ENCODE measurements at places on chromosomes 3 and 15. TPM values are rescaled to one million over a fixed set of nuclear protein-coding genes. Genes with fewer than 3 reads are reported as not detected.
A peak's percentile ranks its signal among the peaks of the same experiment; 100 is the strongest.

GRCh38 chr3:64224826-64225610, at the start of gene PRICKLE2:
Gene PRICKLE2 (minus strand): TSS chr3:64225466. CDS start chr3:64198927, 26,539 bp downstream.
- peak; percentile 75 for DNase-seq
- peaks cover 80% of the 10 kb centered on the region for H3K4me1 ChIP-seq
- H3K4me3 ChIP-seq, result peak within 1 kb of the TSS; percentile 23
- no peaks in the 10 kb centered on the region for H3K27me3 ChIP-seq
- peak within 1 kb of the TSS; percentile 83 for H3K27ac ChIP-seq
- no peaks in the 10 kb centered on the region for H3K36me3 ChIP-seq

GRCh38 chr15:31402511-31403056, 75.9 kb downstream of the KLF13 start:
- DNase-seq, result peak; percentile 76
- H3K4me1 ChIP-seq, result peaks cover 29% of the 10 kb centered on the region
- H3K4me3 ChIP-seq, result no peak overlapping the region
- H3K27ac ChIP-seq, result peak overlapping the region; percentile 64
- no peaks in the 10 kb centered on the region for H3K36me3 ChIP-seq
- no peaks in the 10 kb centered on the region for H3K27me3 ChIP-seq

GRCh38 chr3:34106879-34107278, 308.4 kb downstream of the PDCD6IP start:
- H3K4me1 ChIP-seq, result peaks cover 9% of the 10 kb centered on the region
- H3K27ac ChIP-seq, result no peak overlapping the region
- no peak for DNase-seq
- H3K27me3 ChIP-seq, result peaks cover 4% of the 10 kb centered on the region
- H3K4me3 ChIP-seq, result no peak overlapping the region
- no peaks in the 10 kb centered on the region for H3K36me3 ChIP-seq

GRCh38 chr15:57540211-57540610, 51.5 kb upstream of the MYZAP start:
- no peak for DNase-seq
- H3K4me3 ChIP-seq, result no peak overlapping the region
- H3K4me1 ChIP-seq, result peaks cover 17% of the 10 kb centered on the region
- H3K27me3 ChIP-seq, result no peaks in the 10 kb centered on the region
- H3K36me3 ChIP-seq, result no peaks in the 10 kb centered on the region

VWA5B2 gene
- total RNA-seq, result not detected

CTXN2 gene
- not detected for total RNA-seq

DNA sequence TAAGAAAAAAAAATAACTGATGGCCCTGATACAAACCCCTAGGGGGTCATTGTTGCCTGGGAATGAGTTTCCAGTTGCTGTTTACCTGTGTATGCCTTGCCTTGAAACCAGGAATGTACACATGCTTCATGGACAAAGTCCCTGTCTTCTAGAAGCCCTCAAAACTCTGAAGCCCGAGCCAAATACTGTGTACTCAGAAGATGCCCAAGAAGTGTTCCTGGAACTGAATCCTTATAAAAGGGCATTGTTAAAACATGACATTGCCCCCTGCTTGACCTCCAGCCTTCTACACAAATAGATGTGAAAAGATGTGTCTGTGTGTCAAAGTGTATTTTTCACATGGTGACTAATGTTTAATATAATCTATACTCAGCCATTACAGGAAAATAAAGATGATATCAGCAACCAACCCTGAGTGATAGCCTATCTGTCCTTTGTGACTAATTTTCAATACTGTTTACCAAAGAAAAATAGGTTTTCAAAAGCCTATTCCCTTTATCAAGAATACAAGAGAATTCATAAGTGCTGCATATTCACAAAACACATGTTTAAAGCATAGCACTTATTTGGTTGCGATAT, 325.9 kb downstream of the MECOM start:
- H3K4me1 ChIP-seq, result no peaks in the 10 kb centered on the region
- no peaks in the 10 kb centered on the region for H3K27me3 ChIP-seq
- H3K27ac ChIP-seq, result no peak overlapping the region
- H3K4me3 ChIP-seq, result no peak overlapping the region

DNA sequence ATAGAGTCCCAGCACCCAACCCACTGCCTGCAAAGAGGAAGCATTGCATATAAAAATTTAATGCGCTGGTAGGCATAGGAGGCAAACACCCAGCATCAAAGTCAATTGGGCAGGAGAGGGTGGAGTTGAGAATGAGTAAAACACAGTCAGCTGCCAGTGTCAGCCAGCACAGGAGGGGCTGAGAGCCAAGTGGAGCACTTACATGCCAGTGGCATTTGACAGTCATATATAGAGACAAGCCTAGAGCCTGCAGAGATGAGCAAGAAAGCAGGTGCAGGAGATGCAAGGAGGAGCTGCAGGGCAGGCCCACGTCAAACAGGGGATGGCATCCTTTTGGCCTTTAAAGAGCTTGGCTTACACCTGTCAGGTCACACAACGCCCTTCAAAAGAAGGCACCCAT, 27.6 kb upstream of the ZFAND6 start:
- H3K27me3 ChIP-seq, result no peaks in the 10 kb centered on the region
- H3K4me1 ChIP-seq, result peaks cover 11% of the 10 kb centered on the region
- no peaks in the 10 kb centered on the region for H3K36me3 ChIP-seq
- H3K4me3 ChIP-seq, result no peak overlapping the region
- H3K27ac ChIP-seq, result no peak overlapping the region
- DNase-seq, result no peak

DNA sequence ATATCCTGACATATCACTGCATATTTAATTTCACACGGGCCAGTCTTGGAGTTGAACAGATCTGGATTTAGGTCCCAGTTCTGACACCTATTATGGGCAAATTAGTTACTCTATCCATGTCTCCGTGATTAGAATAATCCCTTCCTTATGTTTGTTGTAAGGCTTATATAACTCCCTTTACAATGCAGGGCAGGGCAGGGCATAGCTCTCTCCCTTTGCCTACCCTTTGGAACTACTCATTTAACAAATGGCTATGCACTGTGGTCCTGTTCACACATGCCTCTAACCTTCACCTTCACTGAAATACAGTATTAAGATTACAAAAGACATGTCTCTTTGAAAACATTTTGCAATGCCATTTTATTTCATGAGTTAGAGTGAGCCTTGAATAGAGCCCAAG, 24.8 kb upstream of the ATP13A5 start:
- no peaks in the 10 kb centered on the region for H3K36me3 ChIP-seq
- H3K4me1 ChIP-seq, result no peaks in the 10 kb centered on the region
- no peak overlapping the region for H3K4me3 ChIP-seq
- no peak overlapping the region for H3K27ac ChIP-seq

MYO5C gene
- 2.0 TPM for total RNA-seq

CFAP100 gene
- not detected for total RNA-seq

SPTBN5 gene
- 3.0 TPM for total RNA-seq

BUB1B gene
- 1.9 TPM for total RNA-seq

DNA sequence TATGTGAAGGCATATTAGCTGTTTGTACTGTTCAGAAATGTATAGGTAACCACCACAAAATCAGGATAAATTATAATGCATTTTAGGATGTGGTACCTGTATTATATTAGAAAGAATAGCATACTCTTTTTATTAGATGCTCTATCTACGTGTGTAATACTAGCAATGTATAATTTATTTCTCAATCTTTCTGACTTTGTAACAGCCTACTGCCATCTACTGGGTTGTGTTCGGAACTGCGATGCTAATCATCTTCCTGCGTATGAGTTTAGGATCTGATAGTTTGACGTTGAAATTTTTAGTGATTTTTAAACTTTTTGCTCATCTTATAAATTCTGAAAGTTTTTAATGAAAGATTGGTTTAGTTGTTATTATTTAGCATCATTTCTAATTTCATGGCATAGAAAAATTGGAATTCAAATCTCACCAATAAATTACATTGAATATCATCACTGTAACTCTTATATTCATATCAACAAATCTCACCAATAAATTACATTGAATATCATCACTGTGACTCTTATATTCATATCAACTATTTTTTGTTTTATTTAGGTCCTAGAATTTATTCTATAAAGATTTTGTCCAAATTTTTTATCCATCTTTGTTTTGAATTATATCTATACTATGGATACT, 322.7 kb upstream of the ZNF717 start:
- no peak overlapping the region for H3K27ac ChIP-seq
- H3K4me3 ChIP-seq, result no peak overlapping the region
- H3K4me1 ChIP-seq, result no peaks in the 10 kb centered on the region
- no peaks in the 10 kb centered on the region for H3K27me3 ChIP-seq

SGO1 gene
- total RNA-seq, result not detected

DNA sequence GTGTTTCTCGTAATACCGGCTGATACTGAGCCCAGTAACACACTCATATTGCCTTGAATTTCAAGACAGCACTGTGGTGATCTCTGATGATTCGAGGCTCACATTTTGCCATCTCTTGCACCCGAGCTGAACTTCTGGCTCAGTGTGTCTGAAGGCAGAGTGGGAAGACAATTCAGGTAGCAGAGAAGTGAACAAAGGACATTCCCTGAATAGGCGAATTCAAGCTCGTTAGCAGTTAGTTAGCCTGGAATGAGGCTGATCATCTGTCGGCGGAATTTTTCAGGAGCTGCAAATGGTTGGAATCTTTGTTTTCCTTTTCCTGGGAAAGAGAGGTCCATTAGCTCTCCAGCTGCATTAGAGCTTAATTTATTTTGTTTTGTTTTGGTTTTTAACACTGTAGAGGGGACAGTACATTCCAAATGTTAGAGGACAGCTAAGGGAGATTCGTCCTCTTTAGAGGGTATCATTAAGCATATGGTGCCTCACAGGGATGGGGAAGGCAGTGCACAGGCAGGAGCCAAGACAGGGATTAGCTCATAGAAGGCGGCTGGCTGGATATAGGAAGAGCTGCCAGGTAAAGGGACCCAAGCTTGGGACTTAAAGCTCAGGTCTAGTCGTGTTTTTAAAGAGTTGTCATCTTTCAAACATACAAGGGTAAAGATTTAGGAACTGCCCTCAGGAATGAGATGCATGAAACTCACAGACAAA, 119.7 kb upstream of the DLG1 start:
- DNase-seq, result no peak
- H3K36me3 ChIP-seq, result no peaks in the 10 kb centered on the region
- no peak overlapping the region for H3K27ac ChIP-seq
- H3K4me1 ChIP-seq, result peaks cover 7% of the 10 kb centered on the region
- no peaks in the 10 kb centered on the region for H3K27me3 ChIP-seq

GHRL gene
- not detected for total RNA-seq

DNA sequence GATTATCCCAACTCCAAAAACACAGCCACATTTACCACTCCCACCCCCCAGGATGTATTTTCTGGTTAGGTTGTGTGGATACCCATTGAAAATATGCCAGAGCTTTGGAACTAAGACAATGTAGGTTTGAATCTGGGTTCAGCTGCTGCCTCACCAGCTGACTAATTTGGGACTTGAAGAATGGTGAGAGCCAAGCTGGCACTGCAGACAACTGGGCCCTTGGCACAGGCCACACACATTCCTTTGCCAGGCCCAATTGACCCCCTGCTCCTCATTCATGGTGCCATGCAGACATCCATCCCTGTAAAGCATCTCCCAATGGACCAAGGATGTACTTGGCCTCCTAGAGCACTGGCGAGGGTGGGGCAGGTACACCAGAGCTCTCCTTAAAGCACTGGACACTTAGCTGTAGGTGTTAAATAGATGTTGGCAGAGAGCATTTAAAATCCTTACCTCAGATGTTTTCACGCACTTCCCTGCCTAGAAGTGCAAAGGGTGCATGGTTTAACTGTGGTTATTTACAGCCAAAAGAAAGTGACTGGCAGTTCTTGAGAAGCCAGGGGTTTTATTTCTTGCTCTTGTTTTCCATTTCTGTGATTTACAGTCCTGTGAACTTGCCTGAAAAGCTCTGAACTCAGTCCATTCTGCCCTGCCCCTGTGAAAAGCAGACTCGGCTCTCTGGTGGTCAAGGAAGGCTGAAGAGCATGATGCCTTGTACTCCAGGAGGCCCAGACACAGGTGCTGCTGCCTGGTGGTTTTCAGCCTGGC, 138.5 kb downstream of the CLSTN2 start:
- DNase-seq, result no peak
- no peak overlapping the region for H3K27ac ChIP-seq
- no peaks in the 10 kb centered on the region for H3K4me1 ChIP-seq
- H3K27me3 ChIP-seq, result no peaks in the 10 kb centered on the region
- no peak overlapping the region for H3K4me3 ChIP-seq
- H3K36me3 ChIP-seq, result no peaks in the 10 kb centered on the region

EPHA3 gene
- 5.4 TPM for total RNA-seq

Data from heart right ventricle (tissue), 16 donors.